ENCODE measurements at places on chromosomes 5 and 9.
A peak's percentile ranks its signal among the peaks of the same experiment; 100 is the strongest.

DNA sequence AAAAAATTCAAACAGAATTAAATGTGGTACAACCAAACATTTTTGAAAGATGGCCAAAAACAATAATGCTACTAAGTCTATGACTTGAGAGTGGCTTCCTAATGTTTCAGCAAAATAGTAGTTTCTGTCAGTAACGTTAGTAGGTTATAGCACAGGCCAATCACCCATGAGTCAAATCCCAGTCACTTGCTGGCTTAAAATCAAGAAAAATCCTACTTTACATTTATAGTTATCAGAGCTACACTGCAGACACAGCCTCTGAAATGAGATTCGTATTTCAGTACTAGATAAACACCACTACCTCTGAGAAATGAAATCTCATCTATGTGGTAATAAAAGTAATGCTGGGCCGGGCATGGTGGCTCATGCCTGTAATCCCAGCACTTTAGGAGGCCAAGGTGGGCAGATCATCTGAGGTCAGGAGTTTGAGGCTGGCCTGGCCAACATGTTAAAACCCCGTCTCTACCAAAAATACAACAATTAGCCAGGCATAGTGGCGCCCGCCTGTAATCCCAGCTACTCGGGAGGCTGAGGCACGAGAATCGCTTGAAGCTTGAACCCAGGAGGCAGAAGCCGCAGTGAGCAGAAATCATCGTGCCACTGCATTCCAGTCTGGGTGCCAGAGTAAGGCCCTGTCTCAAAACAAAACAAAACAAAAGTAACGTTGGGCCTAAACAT, 6.1 kb downstream of the ZDHHC21 start:
- no peak for DNase-seq

- DNase-seq = peak; percentile 98
Observed at GRCh38 chr9:129910628-129911567, 75.6 kb downstream of the USP20 start.

DNA sequence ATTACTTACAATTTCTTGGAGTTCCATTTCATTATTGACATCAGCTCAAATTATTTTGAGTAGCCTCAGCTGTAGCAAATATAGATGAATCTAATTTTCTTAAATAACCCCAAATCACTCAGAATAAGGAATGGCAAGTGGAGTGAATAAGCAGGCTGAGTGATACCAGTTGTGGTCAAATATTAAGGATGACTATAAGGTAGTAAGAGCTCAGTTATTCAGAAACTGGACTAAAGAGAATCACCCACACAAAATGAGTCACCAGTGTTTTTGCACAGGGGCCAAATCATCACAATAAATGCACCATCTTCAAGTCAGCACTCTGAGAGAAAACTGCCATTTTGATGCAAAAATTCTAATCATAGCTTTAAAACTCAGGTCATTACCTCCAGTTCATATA, 128.9 kb upstream of the TARS1 start:
- DNase-seq = no peak

DNA sequence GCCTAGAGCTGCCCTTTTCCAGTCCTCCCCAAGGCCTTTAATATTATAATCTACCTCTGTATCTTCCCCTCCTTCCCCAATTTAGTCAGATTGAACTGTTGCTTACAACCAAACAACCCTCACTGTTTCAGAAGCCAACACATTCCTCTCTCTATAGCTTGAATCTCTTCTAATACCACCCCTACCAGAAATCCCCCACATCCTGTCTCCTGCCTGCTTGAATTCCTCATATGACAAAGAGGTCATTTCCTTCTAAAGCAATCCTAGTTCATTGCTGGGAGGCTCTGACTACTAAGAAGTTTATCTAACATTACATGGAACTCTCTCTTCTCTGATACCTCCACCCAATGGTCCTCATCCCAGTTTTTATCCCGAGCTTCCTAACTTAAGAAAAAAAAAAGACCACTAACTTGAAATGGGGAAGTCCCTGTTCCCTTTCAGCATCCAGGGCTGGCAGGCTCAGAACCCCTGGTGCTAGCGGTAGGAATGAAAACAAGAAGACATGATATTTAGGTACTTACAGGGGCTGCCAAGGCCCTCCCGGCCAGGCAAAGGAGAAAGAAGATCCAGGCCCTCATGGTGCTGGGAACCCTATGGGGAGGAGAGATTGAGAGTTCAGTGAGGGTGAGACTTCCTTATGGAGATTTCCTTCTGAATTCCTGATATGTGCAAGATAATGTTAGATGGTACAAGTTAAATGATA, 11.0 kb downstream of the SPARC start:
- DNase-seq = no peak

- DNase-seq = no peak
Observed at GRCh38 chr5:125530833-125531615, 784.6 kb upstream of the ZNF608 start.

DNA sequence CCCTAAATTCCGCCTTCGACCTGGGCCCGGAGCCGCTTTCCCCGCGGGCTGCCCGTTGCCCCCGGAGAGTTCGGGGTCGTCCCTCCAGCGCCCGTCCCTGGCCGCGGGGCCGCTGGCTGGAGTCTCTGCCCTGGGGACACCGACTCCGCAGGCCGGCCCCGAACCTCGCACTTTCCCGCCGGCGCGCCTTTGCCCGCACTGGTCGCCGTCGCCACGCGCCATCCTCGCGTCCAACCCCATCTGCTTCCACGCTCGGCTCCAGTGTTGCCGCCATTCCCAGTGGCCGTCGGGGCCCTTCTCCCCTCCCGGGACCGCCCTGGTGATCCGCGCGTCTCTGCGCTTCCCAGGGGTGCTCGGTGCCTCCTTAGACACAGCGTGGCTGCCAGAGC, 11.0 kb downstream of the LHX3 start:
- no peak for DNase-seq

- no peak for DNase-seq
Observed at GRCh38 chr5:67814569-67815311, 400.8 kb upstream of the PIK3R1 start.

- DNase-seq = no peak
Observed at GRCh38 chr5:1810581-1811101, 9.4 kb downstream of the NDUFS6 start.

GRCh38 chr9:115615000-115615401, 497.0 kb upstream of the TNC start:
- no peak for DNase-seq

DNA sequence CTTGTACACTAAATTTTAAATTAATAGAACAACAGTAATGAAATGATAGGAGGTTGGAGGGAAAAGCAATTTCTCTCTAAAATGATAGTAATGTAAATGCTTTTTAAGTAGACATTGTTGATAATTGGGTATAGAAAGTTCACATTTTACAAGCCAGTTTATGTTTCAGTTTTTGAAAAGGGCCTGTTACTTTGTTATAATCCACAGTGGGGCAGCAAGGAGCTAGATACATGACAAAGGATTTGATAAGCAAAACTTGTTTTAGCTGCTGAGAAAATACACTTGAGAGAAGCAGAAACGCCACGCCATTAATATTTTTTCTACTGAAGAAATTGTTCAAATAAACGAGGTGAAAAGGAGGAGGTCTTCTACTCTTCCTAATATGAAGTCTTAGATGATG, 30.2 kb downstream of the SREK1 start:
- peak; percentile 40 for DNase-seq

DNA sequence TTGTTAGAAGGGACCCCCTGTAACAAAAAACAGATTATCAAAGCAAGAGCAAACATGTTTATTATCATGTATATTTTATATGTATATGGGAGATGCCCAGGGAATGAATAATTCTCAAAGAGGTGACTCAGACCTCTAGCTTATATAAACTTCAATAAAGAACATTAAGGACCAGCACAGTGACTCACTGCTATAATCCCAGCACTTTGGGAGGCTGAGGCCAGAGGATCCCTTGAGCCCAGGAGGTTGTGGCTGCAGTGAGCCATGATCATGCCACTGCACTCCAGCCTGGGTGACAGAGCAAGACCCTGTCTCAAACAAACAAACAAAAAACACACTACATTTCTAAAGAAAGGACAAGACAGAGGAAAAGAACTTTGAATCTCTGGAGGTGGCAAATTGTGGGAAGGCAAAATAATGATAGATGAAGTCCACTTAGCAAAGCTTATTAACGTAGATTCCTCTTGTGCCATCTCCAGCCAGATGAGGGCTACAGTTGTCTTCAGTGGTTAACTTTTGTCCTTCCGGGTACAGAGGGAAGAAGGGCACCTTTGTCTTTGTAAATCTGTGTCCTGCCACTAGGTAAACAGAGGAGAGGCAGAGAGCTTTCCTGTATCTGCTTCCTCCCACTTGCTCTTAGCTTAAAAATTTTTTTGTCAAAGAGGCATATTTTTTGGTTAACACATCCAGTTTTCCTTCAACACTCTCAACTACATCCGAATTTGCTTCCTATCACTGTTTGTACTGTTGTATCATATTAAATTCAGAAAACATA, 7.5 kb upstream of the RFK start:
- DNase-seq = no peak

DNA sequence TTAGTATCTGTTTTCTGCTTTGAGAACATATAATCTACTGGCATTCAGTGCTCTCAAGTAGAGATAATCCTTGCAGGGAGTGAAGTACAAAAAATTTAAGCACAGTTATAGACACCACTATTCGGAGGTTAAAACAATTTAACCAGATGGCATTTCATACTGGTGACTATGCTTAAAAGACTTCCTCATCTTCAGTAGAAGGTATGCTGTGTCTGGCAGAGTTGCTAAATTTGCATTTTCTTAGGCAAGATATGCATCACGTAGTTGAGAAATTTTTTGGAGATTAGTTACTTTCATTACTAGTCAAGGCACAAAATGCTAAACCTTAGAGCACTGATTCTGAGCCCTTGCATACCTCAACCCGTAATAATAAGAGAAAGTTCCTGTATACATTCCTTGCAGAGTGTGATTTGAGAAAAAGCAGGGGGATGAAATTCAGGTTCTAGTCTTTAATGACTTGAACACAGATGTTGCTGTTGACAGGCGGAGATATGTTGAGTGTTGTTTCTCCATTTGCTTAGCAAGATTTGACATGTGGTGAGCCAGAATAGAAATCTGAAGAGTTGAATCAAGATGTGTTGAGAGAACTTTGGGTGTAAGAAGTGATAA, 70.8 kb upstream of the STARD4 start:
- no peak for DNase-seq

GRCh38 chr5:82290908-82291307, 12.8 kb upstream of the RPS23 start:
- no peak for DNase-seq

- no peak for DNase-seq
Observed at GRCh38 chr9:137509198-137509597, 41.0 kb downstream of the PNPLA7 start.

Measured in hematopoietic multipotent progenitor cell treated with erythropoietin and hydrocortisone succinate and interleukin-3 and kit ligand, for 8 days (in vitro differentiated cells).